Vagina (tissue), 2 donors: ENCODE measurements at places on chromosomes 1 and 21.

DNA sequence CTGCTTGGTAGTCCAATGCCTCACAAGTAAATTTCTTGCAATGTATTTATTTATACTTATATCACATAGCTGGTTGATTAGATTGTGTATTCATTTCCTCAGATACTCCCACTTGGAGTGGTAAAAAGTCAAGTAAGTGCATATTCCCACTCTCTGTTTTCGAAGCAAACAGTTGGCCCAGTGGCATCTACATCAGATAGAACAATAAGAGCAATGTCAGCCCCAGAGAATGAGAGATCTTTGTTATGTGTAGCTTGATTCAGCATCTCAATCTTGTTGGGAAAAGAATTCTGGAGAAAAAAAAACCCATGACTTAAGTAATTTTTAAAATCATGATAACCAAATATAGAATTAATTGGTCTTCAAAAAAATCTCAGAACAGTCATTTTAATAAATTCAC is 25.5 kb downstream of the RGL1 start:
- no peak for DNase-seq

DNA sequence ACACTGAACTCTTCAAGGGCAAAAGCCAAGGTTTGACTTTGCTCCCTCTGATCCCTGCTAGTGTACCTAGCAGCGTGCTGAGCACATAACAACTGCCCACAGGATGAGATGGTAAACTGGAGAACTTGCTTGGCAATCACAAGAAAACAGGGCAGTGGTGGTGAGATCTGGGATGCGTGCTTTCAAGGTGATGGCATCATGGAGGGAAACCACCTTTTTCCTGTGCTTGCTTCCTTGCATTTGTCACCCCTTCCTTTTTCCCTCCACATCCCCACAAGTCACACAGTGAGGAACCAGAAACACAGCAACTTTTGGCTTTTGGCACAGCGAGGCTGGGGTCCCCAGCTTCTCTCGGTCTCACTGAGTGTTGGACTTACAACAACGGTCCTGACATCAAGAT is 31.4 kb upstream of the BECN2 start:
- DNase-seq = no peak

DNA sequence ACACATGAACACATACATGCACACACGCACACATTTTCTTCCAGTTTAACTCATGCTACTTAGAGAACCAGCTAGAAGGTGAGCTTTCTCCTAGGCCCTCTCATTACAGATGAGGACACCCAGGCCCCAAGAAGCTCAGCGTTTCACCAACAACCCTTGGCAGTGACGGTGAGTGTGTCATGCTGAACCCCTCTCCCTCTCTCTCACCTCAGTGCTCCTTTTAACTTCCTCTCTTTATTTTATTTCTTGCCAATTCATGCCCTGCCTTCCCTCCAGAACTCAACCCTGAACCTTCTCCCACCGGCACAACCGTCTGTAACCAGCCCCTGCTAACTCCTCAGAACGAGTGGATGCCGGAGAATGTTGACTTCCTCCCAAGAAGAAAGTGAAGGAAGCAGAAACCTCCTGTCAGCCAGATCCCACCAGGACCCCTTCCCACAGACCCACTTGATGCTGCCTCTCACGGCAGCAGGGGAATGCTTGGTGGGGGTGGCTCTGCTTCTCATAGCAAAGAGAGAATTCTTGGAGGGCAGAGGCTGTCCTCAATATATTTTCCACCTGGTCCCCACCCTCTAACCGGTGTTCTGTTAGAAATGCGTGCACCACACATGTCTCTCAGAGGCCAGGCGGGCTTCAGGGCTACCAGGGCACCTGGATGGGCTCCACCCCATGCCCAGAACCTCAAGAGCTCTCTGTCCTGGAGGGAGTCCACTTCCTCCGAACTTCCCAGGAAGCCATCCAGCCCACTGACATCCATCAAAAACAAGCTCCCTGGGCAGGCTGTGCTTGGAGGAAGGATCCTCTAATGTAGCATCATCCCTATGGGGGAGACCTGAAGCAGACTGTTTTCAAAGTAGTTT is 134.0 kb downstream of the TOMM20 start:
- DNase-seq = no peak

- DNase-seq = no peak
These were observed 5.8 kb upstream of the PSMB4 start for GRCh38 chr1:151393583-151393982.

GRCh38 chr1:232057896-232058274 is 431.3 kb downstream of the DISC1 start:
- no peak for DNase-seq

- DNase-seq = no peak
These were observed 51.5 kb downstream of the CTH start for GRCh38 chr1:70462611-70463010.

- DNase-seq = no peak
These were observed 30.6 kb downstream of the NPHP4 start for GRCh38 chr1:5961601-5962000.

DNA sequence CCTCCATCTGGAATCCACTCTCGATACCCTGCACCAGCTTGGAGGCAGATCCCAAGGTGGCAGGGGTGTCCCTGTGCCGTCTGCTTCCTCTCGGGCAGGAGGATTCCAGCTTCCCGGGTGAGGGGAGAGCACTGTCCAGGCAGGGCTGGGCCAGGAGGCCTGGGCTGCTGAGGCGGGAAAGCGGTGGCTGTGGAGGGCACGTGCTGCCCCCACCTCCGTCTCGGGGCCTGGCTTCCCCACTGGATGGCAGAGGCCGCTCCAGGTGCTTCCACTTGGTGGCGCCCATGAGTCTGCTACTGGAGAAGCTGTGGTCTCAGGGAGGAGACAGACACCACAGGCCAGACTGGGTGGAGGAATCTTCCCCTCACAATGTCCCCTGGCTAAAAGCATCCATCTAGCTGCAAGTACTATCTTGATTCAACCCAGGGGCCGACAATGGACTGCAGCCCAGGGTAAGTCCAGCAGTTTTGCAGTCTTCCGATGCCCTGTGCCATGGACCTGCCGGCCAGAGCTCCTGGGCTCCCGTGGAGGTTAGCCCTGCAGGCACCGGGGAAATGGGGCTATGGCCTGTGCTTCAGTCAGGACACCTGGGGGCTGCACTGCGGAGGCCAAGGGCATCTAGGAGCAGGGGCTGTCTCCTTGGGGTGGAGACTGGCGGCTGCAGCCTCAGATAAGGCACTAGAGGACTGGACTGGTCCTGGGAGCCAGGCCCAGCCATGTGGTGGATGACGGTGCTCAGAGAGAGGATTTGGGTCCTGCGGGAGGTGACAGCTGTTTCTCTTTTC is 41.3 kb upstream of the EIF4G3 start:
- no peak for DNase-seq

DNA sequence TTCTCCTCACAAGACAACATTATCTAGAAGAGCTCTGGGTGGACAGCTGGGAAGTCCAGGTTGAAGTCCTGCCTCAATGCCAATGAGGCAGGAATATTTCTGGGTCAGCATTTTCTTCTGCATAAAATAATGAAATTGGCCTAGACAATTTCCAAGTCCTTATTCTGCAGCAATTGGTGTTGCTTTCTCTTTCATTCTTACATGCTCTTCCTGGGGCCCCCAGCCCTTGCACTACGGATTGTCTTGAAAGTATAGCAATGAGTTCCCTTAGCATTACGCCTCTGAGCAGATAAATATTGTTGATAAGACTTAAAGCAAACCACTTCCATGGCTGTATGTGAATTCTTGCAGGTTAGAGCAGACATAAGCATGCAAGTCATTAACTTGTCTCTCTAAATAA is 188.5 kb downstream of the TGFBR3 start:
- no peak for DNase-seq

DNA sequence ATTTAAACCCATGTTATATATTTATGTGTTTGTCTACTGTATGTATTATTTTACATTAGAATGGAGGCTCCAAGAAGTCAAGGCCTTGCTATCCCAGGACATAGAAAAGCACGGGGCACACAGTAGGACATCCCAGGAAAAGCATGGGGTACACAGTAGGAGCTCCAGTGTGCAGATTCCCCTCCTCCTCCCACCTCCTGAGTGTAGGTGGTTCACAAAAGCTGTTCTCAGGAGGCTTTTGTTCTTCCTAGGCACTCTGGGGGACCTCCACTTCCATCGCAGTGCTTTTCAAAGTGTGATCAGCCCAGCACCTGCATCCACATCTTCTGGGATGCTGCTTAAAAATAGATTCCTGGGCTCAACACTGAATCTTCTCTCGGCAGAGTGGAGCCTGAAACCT is 30.8 kb upstream of the VTCN1 start:
- DNase-seq = no peak

DNA sequence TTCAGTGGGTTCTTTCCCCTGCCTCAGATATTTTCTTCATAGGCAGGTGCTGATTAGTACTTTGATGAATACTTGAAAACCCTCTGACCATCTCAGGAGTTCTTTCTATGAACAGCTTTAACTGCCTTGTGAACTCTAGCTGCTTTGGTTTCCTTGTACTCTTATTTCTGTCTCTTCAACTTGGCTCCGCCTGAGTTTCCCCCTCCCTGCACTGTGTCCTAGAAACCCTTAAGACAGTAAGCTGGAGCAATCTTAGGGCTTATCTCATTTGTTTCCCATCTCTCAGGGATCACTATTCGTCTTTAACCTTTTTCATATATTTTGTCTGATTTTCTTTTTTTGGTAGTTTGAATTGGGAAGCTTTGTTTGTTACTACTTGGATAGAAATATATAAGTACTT is 99.1 kb downstream of the PKN2 start:
- no peak for DNase-seq

DNA sequence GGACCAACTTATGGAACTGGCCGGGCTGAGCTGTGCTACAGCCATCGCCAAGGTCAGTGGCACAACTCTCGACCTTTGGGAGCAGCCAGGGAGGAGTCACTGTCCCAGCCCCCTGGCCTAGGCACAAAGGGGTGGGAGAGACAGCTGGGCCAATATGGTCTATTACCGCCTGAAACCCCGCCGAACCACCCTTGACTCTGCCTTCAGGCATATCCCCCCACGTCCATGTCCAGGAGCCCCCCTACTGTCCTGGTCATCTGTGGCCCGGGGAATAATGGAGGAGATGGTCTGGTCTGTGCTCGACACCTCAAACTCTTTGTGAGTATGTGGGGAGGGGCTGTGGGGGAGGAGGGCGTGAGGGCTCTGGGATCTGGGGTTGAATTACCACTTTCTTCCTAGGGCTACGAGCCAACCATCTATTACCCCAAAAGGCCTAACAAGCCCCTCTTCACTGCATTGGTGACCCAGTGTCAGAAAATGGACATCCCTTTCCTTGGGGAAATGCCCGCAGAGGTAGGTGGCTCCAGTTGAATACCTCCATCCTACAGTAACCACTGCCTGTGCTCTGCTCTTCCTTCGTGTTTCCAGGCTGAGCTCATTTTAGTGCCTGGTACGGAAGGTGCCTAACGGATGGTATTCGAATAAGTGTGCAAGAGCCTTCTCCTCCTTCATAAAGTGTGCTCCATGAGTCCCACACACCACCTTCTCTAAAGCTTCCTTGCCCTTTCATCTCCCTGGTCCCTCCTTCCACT is 758 bp downstream of the NAXE start:
- no peak for DNase-seq

DNA sequence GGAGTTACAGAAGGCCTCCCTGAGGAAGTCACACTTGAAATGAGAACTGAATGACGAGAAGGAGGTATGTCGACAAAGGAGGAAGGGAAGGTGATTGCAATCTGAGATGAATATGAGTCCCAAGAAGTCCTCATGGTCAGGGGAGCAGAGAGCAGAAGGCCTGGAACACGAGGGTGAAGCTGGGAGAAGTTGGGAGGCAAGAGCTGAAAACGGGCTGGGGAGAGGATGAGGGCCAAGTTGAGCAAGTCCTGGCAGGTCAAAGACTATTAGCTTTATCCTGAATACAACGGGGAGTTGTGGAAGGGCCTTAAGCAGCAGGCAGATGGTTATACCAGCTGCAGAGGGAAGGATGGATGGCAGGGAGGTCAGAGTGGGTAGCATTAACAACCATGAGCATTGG is 89.5 kb downstream of the KCNJ15 start:
- DNase-seq = no peak

DNA sequence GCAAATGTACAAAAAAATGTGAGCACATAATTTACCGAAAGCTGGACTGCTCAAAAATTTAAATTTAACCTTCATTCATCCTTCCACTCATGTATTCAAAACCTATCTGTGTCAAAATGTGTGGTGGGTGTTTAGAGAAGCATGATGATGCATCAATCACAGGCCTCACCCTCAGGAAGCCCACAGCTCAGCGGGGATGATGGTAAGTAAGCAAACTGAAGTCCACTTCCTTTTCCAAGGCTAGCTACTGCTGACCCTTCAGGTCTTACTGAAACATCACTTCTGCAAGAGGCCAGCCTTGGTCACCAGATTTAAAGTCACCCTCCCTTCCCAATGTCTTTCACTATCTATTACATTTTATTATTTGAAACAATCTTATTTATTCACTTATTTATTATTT is 254.5 kb downstream of the DNM3 start:
- no peak for DNase-seq

DNA sequence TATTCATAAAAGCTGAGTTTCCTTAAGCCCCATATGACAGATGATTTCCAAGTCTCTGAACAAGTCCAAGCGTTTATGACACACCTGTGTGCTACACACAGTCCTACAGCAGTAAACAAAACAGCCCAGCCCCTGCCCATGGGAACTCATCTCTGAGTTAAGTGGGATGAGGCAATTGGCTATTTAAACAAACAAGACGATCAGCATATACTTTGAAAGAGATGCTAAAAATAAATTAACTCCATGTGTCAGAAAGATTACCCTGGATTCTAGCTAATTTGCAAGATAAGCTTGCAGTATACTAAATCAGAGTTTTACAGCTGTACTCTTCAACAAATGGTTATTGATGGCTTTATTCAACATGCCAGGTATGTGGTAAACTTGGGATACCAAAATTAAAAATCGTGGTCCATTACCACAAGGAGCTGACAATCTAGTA is 7.0 kb downstream of the PSMG1 start:
- DNase-seq = no peak

GRCh38 chr1:44707112-44707881 is 23.7 kb downstream of the RNU5D-1 start:
- DNase-seq = no peak

DNA sequence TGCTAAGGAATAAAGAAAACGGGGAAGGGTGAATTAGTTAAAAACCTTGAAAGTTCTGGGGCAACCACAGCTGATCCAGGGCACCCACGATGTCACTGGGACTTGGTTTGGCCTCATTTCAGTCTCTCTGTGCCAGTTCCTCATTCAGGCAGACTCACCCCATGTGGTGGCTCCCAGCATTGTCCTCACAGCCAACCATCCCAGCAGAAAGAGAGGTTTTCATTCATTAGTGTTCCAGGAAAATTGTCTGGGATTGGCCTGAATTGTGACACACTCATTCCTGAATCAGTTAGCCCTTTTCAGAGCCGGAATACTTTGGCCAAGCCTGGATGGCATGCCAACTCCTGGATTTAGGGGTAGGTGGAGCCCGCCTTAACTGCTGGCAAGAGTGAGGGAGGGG is 367.7 kb downstream of the PRDM2 start:
- no peak for DNase-seq
